ENCODE measurements at places on chromosomes 4 and X.

- no peak for DNase-seq
These were observed 98.5 kb upstream of the PNPLA4 start for GRCh38 chrX:8025705-8026104.

GRCh38 chr4:113636438-113636818 is 125.1 kb downstream of the CAMK2D start:
- DNase-seq: no peak

- no peak for DNase-seq
These were observed 16.7 kb downstream of the IL21 start for GRCh38 chr4:122604146-122604545.

- DNase-seq: no peak
These were observed 82.6 kb upstream of the MAOA start for GRCh38 chrX:43573441-43574015.

- DNase-seq: no peak
These were observed 80.2 kb downstream of the SCD5 start for GRCh38 chr4:82718162-82718940.

DNA sequence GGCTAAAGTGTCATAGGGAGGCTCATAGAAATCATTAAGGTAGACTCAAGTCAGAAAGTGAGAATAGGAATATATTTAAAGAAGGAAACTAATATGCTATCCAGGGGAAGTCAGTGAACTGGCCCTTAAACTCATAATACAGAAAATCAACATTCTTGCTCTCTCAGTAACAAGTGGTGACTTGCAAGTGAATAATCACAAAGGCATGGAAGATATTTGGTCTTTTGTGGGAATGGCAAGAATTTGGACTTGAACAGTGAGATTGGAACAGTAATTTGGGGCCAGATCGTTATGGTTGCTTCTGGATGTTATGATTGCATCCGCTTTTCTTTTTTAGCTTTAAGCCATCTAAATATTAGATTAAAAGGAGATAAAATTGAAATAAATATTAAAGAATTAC is 103.8 kb downstream of the TBC1D19 start:
- no peak for DNase-seq

- no peak for DNase-seq
These were observed 47.0 kb downstream of the AFF1 start for GRCh38 chr4:86981789-86982188.

DNA sequence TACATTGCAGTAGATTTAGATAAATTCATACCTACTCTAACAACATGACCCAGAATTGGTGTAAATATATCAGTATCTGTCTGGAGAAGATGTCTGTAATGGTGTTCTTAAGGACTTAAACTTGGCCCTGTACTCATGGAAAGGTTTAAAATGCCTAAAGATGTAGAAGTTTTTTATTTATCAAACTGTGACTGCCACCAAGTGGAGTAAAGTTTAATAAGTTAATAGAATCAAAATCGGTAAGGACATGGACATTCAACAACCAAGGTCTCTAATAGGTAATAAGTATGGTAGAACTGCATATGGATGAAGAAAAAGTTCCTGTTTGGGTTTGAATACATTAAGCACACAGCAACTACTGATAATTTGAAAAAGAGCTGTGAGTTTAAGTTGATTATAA is 474.0 kb upstream of the NDST3 start:
- no peak for DNase-seq

GRCh38 chr4:56657128-56657527 is 24.0 kb downstream of the HOPX start:
- DNase-seq: no peak

GRCh38 chr4:143186212-143186611 is 1.5 kb downstream of the USP38 start:
- DNase-seq: no peak

GRCh38 chr4:127730142-127730913 is at the start of gene SLC25A31:
Gene SLC25A31, plus strand, starts transcription at chr4:127730400. Its CDS starts 146 bp downstream, at chr4:127730546.
- DNase-seq: no peak

- no peak for DNase-seq
These were observed 484.2 kb upstream of the HS3ST1 start for GRCh38 chr4:11912886-11913285.

DNA sequence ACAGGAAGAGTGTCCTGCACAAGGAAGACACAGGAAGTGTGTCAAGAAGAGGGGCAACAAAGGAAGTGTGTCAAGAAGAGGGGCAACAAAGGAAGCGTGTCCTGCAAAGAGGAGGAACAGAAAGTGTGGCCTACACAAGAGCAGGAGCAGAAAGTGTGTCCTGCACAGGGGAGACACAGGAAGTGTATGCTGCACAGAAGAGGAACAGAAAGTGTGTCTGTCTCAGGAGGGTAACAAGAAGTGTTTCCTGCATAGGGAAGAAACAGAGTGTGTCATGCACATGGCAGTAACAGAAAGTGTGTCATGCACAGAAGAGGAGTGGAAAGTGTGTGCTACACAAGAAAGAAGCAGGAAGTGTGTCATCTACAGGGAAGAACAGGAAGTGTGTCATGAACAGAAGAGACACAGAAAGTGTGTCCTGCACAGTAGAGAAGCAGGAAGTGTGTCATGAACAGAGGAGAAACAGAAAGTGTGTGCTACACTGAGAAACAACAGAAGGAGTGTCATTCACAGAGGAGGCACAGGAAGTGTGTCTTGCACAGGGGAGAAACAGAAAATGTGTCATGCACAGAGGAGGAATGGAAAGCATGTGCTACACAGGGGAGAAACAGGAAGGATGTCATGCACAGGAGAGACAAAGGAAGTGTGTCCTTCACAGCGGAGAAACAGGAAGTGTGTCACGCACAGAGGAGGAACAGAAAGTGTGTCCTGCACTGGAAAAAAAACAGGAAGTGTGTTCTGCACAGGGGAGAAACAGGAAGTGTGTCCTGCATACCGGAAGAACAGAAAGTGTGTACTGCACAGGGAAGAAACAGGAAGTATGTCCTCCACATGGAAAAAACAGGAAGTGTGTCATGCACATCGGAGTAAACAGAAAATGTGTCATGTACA is 526.4 kb upstream of the PRKX start:
- DNase-seq: no peak

DNA sequence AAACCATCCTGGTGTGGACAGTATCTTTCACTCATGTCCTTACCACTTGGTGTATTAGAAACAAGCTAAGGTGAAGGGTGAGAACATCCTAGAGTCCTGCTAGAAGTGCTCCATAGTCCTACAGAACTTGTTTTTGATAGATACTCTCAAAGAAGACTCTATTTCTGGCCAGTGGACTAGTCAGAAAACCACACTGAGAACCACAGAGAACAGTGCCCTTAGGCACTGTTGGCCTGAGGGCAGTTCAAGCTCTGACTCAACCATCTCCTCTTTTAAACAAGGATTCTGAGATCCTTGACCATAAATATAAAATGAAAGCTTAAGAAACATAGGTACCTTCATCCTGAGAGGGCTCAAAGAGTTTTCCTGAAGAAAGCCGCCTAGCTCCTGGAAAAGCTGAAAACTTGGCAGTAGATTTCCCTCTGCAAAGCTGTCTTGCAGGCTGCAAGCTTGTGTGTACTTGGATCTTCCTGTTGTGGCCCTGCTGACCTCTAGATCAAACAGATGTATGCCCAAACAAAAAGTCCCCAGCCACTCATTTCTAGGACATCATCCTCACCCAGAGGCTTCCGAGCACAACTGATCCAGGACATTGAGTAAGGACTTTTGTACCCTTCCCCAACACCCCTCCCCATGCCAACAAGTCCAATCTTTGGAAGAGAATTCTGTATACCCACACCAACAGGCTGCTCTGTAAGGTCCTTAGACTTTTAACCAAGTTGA is 111.6 kb upstream of the CXCL13 start:
- DNase-seq: no peak

GRCh38 chr4:124530464-124531077 is 182.0 kb downstream of the ANKRD50 start:
- no peak for DNase-seq

DNA sequence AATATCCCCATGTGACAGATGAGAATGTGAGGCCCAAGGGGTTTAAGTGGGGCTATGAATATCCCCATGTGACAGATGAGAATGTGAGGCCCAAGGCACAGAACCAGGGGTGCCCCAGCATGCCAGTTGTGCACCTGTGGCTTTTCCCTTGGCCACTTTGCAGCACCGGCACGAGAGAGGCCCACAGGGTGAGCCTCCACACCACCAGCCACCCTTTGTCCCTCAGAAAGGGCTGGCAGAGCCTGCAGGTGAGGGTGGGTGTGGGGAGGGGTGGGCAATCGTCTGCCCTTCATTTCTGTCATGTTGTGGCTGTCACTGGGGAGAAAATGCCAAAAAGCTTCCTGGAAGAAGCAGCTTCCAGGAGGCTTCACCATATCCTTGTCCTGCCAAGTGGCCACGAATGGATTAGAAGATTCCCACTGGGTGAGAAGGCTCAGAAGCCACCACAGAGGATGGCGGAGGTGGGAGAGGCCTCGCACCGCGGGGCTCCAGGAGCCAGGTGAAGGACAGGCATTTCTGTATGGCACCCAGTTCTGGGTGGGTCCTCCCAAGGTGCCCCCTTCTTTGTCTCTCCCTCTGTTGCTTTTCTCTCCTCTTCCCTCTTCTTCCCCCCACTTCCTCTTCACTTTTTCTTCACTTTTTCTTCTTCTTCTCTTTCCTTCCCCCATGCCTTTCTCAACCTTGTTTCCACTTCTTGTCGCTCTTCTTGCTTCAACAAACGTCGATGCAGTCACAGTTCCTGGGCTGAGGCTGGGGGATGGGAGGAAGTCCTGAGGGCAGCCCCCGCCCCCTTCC is 469 bp upstream of the GPR78 start:
- no peak for DNase-seq
